ENCODE measurements at places on chromosomes 5 and 9.

GRCh38 chr5:142697356-142698255 is 11.7 kb upstream of the FGF1 start:
- DNase-seq = no peak

DNA sequence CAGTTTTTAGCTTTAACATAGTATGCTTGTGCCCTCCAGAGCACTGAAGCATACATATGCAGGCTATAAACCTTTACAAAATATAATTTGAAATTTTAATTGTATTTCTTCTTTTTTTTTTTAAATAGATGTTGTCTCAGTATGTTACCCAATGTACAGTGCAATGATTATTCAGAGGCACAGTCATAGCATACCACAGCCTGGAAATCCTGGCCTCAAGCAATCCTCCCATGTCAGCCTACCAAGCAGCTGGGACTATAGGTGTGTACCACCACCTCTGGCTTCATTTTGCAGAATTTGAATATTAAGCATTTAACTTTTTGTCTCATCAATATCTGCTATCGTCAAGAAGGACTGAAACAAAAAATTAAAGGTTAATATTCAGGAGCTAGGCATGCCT is 16.9 kb upstream of the ZNF782 start:
- no peak for DNase-seq

- no peak for DNase-seq
These were observed 31.9 kb upstream of the TARS1 start for GRCh38 chr5:33408816-33409215.

GRCh38 chr9:81517954-81518353 is 171.4 kb downstream of the TLE1 start:
- DNase-seq = no peak

DNA sequence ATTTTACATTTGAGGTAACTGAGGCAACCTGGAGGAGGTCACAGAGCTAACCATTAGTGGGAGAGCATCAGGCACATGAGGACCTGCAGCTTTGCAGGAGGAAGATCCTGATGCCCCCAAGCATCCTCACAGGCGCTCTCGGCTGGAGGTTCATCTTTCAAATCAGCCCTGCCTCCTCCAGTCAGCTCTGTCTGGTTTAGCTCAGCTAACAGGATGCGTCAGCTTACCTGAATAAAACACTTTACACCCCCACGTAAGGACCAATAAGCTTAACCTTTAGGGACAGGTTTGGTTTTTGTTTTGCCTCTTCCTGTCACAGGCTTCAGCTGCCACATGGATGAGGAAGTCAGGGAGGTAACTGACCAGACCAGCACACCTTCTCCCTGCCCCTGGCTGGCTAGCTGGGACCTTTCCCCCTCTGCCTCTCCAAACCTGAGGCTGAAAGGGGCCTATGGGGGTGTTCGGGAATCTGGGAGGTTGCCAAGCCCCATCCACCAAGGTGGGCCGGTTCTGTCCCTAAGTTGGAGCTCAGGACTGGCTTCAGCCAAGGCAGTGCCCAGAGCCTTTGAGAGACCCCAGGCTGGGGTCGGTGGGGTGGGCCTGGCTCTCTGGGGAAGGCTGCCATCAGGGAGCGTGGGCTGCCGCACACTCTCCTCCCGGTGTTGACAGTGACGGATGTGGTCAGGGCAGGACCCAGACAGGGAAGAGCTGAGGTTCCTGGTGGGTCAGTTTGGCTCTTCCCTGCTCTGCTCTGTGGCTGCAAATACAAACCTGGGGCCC is 20.0 kb upstream of the FCN1 start:
- DNase-seq = no peak

GRCh38 chr9:93929231-93929630 is 25.9 kb downstream of the BARX1 start:
- no peak for DNase-seq

DNA sequence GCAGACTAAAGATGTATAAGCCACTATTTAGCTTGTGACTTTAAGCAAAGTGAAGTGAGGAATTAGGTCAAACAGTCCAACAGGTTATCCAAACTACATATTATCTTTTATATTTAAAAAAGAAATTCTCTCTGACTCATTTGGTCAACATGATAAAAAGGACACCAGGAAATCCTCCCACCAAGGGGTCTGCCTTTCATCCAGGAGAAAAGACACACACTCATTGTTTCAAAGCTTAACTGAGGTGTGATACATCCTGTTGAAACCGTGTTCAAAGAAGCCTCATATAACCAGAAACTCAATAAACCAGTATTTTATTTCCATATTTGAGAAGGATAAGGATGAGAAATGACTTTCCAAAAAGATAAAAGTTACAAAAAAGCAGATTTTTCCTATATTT is 417.1 kb downstream of the HCN1 start:
- DNase-seq = peak; percentile 83

GRCh38 chr9:105393576-105394344 is 54.1 kb upstream of the FSD1L start:
- DNase-seq = no peak

- DNase-seq = no peak
These were observed 5.1 kb downstream of the GRK6 start for GRCh38 chr5:177431317-177432142.

DNA sequence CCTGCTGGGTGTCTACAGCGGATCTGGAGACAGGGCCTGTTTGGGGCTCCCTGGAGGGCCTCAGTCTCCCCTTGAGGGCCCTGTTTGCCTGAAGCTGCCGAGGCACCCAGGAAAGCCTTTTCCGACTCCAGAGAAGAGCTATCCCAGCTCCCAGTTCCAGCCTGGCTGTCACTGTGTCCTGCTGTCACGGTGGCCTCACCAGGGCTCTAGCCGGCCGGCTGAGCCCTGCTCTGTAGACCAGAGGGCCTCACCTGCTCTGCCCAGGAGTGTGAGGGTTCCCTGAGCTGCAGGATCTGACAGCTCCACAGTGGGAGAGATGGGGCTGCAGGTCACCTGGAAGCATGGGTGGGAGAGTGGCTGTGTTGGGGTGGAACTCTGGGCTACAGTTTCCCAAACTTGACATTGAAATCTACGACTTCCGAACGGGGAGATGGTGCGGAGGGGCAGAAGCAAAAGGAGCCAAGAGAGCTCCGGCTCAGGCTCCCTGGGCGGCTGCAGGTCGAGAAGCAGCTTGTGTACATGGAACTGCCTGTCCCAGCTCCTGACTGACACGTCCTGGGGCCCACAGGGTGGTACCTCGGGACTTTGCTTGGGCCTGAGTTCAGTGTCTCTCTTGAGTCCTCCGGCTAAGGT is 94.9 kb downstream of the CACNA1B start:
- no peak for DNase-seq

GRCh38 chr5:169956756-169957155 is 23.5 kb downstream of the INSYN2B start:
- DNase-seq = peak; percentile 82

- no peak for DNase-seq
These were observed 4.0 kb upstream of the MYORG start for GRCh38 chr9:34380511-34381315.

DNA sequence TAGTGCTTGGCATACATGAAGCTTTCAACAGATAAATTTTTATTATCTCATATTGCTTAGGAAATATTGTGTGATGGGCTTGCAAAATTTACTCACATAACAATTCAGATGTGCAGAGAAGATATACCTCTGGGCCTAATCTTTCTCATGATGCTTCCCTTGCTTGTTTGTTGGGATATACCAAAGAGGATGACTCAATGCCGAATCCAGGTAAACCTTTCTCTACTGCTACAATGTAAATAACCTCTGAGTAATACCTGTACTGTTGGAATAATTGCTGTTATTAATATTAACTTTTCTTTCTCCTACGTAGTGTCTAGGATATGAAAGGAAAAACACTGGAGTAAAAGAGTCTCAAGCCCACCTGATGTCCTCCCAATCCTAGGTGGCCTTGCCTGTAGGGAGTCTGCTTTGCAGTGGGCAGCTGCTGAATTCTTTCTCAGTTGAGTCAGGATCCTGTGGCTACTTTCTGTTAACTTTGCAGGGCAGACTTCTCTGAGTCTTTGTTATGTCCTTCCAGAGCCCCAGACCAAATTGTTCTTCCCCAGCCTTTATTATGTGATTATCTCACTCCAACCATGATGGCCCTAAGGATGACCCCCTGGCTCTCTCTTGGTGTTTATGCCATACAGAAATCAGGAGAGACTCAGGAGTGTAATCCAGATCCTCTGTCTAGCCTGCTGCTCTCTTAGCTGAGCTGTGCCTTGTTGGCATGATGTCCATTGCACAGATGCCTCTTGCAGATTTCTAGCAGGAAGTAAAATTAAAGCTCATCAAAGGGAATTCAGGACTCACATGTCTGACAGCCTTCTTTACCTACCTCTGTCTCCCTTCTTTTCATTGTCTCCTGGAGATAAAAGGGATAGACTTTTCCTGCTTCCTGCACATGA is 208.1 kb downstream of the SNX18 start:
- DNase-seq = peak; percentile 15

GRCh38 chr9:36218011-36218410 is 27.3 kb downstream of the CLTA start:
- no peak for DNase-seq

GRCh38 chr5:16603295-16603694 is 13.5 kb downstream of the RETREG1 start:
- no peak for DNase-seq

GRCh38 chr5:118696076-118696475 is 292.3 kb downstream of the DTWD2 start:
- DNase-seq = no peak
